Kidney (tissue), 22 donors: ENCODE measurements at places on chromosomes 5 and 9. TPM values are rescaled to one million over a fixed set of nuclear protein-coding genes. Genes with fewer than 3 reads are reported as not detected.
A peak's percentile ranks its signal among the peaks of the same experiment; 100 is the strongest.

Gene QRFP
- not detected for total RNA-seq

Gene SPINK7
- not detected for total RNA-seq

Gene NME5
- 20.6 TPM for total RNA-seq

Gene ZNF354C
- 6.9 TPM for total RNA-seq

- H3K4me1 ChIP-seq, result no peaks in the 10 kb centered on the region
- no peak overlapping the region for H3K27ac ChIP-seq
- DNase-seq, result peak; percentile 22
- H3K4me3 ChIP-seq, result no peak overlapping the region
- H3K36me3 ChIP-seq, result no peaks in the 10 kb centered on the region
- H3K27me3 ChIP-seq, result no peaks in the 10 kb centered on the region
Observed at GRCh38 chr9:133643978-133644760, 8.0 kb downstream of the DBH start.

DNA sequence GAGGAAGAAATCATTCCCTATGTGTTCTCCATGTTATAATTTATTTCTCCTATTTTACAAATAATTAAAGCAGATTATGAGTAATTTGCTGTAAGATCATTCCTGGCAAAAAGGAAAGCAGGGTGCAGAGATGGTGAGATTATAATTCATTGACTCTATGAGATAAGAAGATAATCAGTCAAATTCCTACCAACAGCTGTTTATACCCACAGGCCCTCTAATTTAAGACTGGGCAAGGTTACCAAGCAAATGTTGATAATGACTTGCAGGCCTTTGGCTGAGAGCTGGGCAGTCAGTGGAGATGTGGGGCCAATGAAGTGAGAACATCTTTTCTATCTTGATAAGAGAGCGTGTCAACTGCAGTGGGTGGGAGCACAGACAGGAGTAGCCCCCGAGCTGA lies 222.7 kb downstream of the ICE1 start:
- H3K27me3 ChIP-seq, result no peaks in the 10 kb centered on the region
- no peaks in the 10 kb centered on the region for H3K36me3 ChIP-seq
- H3K4me1 ChIP-seq, result no peaks in the 10 kb centered on the region
- no peak overlapping the region for H3K4me3 ChIP-seq
- DNase-seq, result no peak
- no peak overlapping the region for H3K27ac ChIP-seq

GRCh38 chr5:125180231-125180829 lies 433.9 kb upstream of the ZNF608 start:
- H3K4me3 ChIP-seq, result no peak overlapping the region
- peak; percentile 54 for DNase-seq
- H3K27me3 ChIP-seq, result no peaks in the 10 kb centered on the region
- no peak overlapping the region for H3K27ac ChIP-seq

GRCh38 chr9:105291938-105292337 lies 47.5 kb downstream of the SLC44A1 start:
- DNase-seq, result no peak
- H3K4me3 ChIP-seq, result no peak overlapping the region
- H3K4me1 ChIP-seq, result no peaks in the 10 kb centered on the region
- no peak overlapping the region for H3K27ac ChIP-seq

DNA sequence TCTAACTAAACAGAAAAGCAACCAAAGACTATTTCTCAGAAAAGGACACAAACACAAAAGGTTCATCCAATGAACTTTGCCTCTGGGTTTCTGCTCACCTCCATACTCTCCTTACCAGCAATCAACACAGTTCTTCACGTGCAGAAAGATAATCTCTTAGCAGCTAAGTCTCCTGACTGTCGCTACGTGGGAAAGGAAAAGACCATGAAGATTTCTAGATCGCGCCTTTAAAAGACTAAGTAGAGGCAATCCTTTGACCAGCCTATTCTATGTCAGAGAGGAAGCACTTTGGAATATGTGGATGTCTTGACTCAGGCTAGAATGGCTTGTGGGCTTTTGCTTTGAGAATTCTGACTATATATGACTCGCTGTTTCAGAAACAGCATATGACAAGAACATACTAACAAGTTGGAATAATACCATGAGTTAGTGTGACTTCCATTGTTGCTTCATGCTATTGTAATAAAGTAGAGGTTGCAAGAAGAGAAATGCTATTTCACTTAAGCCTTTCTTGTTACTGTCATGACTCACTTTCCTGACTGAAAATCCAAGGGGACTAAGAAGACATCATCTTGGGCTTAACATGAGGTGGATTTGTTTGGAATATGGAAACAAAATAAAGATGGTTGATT lies 339.5 kb upstream of the RFX3 start:
- H3K27ac ChIP-seq, result no peak overlapping the region
- no peak for DNase-seq
- H3K27me3 ChIP-seq, result no peaks in the 10 kb centered on the region
- no peaks in the 10 kb centered on the region for H3K36me3 ChIP-seq
- H3K4me3 ChIP-seq, result no peak overlapping the region
- no peaks in the 10 kb centered on the region for H3K4me1 ChIP-seq
